Activated CD4-positive, alpha-beta T cell treated with anti-CD3 and anti-CD28 coated beads, Interleukin-2, amount 50 U/mL, for 4 hours (primary cell): ENCODE measurements at places on chromosomes 5 and 9.

GRCh38 chr9:77892171-77892570 lies 139.4 kb downstream of the GNAQ start:
- DNase-seq = no peak

DNA sequence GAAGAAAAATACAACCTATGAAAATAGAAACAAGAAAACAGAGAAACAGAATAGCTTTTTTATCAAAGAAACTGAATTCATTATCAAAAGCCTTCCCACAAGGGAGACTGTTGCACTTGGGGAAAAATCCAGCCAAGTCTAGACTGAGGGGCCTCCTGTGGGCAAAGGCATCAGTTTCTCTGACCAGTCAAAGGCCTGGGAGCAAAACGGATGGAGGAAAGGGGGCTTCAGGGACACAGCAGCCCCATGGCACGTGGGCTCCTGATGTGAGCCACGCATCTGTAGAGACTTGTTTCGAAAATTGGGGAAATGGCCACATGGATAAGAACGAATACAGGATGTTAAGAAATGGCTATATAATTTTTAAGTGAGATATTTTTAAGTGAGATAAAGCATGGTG lies 21.1 kb downstream of the ZDHHC11B start:
- DNase-seq = no peak

GRCh38 chr9:22588918-22589317 lies 142.3 kb downstream of the DMRTA1 start:
- no peak for DNase-seq

DNA sequence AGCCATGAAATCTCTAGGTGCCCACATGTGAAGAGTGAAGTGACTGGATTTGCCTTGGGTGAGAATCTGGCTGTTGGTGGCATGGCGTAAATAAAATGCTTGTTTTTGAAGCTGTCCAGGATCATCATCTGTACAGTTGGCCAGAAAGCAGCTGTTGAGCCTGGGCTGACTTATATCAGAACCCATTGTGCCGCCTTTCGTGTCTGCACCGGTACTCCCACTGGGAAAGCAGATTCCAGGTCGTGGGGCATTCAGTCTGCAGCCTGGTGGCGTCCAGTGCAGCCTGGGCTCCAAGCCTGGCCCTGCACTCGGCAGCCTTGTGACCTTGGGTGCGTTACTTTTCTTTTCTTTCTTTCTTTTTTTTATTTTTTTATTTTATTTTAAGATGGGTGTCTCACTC lies 27.8 kb downstream of the PRRC2B start:
- DNase-seq = no peak

DNA sequence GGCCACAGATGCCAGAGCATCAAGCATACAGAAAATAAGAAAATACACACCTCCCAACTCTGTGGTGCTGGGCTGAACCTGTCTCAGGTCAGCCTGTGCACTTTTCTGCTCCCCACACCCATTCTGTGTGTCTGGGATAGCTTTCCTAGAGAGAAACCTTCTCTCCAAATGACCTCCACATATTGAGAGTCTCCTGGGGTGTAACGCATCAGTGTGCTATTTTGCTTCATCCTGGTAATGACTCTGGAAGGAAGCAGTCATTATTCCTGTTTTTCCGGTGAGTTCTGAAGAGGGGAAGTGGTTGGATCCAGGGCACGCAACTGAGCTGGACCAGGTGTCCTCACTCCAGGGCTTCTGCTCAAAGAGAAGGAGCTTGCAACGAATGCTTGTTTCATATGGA lies 73.2 kb upstream of the SH3PXD2B start:
- no peak for DNase-seq

DNA sequence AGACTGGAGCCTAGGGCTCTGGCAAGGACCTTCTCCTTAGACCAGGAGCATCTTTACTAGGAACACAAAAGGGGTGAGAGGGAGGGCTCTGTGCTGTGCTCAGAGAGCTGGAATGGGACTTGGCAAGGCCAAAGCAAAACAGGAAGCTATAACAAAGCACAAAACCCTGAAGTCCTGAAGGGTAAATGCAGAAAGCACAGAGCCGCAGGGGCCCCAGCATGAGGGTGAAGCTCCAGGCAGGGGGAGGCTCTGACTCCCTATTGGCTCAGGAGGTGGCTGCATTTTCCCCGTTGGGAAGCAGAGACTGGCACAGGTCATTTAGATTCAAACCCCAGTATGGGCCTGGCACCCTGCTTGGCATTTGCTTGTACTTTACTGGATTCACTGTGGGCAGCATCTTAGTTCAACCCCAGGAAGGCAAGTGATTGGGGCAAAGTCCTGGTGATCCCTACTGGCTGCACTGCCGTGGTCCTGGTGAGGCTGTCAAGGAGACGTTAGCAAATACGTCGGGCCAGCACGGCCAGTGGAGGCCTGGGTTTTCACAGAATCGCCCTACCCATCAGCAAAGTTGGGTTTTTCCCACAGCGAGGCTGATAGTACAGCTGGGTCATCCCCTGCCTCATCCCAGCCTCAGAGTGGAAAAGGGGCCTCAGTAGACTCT lies 46.3 kb downstream of the GGTA1 start:
- no peak for DNase-seq

DNA sequence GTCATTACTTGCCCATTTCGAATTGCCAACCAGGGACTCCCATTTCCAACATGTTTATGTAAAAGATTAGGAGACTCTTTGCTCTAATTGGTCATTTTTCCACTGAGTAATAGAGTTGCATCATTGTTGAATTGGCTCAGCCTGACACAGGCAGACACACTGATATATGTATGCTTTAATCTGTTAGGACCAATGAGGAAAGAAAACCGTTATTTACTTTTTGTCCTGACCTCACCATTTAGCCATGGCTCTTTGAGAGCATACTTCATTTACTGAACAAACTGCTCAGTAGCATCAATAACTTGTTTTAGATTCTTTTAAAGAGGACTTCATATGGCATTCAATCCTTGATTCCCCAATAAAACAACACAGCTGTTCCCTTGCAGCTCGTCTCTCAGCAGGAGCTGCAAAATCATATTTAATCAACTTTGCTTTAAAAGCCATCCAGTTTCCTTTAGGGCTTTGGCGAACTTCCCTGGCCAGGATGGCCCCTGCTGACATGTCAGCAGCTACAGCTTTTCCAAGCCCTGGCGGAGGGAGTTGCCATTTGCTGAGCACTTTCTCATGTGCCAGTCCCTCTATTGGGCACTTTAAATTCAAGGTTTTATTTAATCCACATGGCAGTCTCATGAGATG lies 251.5 kb upstream of the TNC start:
- no peak for DNase-seq

GRCh38 chr9:135898634-135899407 lies 8.5 kb downstream of the CAMSAP1 start:
- DNase-seq = no peak

- DNase-seq = no peak
These were observed 32.0 kb downstream of the ZCCHC7 start for GRCh38 chr9:37152365-37152764.

GRCh38 chr5:683551-684481 lies 9.3 kb downstream of the TPPP start:
- DNase-seq = no peak

DNA sequence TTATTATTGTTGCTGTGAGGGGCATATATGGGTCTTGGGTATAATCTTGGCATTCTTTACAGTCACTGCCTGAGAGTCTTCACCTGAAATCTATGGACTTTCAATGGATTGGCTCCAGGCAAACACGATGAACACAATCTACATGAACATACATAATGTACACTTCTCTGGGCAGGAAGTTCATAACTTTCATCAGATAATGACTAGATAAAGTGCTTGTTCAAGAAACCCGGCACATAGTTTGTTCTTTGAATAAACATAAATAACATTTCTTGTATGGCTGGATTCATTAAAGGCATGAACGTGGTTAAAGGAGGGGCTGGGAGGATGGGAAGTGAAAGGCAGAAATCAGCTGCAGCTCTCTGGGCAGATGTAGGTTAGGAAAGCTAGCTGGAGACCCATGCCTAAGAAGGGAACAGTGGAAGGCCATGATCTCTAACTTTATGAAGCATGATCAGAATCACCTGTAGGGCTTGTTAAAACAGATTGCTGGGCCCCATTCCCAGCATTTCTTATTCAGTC lies 306.9 kb upstream of the EFNA5 start:
- no peak for DNase-seq

- no peak for DNase-seq
These were observed 345.4 kb upstream of the EFNA5 start for GRCh38 chr5:108016101-108016500.

- DNase-seq = no peak
These were observed 115.8 kb upstream of the SLC25A48 start for GRCh38 chr5:135718651-135719050.

DNA sequence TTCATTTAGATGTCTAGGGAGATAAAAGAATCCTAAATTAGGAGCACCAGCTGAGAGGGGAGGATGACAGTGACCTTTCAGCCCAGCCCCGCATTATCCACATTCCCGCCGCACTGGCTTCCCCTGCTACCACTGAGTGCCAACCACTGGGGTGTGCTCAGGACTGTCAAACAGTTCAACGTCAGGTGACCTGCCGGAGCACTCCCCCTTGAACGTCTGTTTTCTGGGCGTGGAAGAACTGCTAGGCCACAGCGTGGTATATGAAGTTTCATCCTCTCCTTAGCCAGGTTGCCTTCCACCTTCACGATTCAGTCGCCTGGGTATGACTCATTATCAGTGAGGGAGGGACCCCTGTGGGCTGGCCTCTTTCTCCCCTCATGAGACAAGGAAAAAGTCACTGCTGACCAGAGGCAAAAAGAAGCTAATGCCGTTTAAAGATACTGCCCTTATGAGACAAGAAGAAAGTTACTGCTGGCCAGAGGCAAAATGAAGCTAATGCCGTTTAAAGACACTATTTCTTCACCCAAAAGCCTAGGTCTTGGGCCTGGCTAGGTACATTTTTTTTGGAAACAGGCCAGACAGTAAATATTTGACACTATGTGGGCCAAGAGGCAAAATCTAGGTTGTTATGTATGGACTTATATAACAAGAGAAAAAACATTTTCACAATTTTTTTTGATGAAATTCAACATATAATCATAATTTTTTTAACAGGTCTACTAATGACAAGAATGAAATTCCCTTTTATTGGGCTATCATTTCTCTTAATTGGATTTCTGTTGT lies 4.6 kb downstream of the NMRK1 start:
- peak; percentile 26 for DNase-seq

DNA sequence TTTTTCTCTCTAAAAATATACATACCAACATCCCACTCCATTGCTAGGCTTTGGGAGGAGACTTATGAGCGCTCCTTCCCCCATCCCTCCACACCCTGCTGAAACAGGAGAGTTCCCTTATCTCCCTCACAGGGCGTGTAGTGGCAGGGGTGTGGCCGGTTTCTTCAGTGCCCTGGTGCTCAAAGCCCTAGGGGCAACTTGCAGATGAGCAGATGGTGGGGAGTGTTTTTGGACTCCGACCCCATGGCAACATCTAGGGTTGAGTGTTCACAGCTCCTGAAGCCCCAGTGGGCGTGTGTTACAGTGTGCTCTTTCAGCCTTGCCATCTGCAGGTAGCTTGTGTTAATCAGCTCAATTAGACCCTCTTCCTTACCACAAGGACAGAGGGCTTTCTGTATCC lies 409.5 kb downstream of the MAT2B start:
- no peak for DNase-seq

DNA sequence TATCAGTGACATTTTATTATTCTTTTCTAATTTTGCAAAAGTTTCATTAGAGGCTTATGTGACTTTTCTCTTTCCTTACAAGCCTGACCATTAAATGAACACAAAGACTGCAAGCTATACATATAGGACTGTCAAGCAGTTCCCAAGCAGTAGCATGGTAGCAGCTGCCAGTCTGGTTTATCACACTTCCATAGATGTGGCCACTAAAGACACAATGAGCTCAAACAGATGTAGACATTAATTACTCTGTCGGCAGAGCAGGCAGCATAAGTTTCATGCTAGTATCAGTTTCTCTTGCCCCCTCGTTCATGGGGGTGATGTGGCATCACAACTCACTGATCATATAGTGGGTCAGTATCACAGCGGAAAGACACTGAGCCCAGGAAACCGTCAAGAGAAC lies 89.5 kb downstream of the CDH10 start:
- DNase-seq = no peak

DNA sequence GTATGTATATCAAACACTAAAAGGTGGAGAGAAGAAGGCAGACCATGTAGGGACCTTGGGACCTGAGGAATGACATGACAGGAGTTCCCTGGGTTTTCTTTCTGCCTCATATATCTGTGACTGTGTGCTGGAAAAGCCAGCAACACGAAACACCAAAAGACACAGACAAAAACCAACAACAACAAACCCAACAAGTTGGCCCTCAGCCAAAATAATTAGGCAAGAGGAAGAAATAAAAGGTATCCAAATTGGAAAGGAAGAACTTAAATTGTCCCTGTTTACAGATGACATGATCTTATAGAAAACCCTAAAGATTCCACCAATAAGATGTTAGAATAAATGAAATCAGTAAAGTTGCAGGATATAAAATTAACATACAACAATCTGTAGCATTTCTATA lies 21.7 kb downstream of the ABO start:
- no peak for DNase-seq

DNA sequence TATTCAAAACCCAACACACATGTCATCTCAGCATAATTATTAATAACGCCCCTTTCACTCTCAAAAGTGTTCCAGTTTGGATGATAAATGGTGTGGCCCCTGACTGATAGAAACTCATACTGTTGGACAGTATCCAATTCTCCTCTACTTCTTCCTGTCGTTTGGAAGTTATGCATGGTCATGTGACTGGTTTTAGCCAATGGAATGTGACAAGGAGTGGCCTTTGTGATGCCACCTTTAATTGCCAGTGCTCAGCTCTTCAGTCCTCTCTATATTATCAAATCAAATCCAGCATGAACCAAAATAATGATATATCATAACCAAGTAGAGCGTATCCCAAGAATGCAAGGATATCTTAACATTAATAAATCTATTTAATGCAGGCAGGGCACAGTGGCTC lies 117.8 kb upstream of the SPIN1 start:
- no peak for DNase-seq

GRCh38 chr9:91214086-91214485 lies 147.6 kb downstream of the AUH start:
- DNase-seq = no peak

DNA sequence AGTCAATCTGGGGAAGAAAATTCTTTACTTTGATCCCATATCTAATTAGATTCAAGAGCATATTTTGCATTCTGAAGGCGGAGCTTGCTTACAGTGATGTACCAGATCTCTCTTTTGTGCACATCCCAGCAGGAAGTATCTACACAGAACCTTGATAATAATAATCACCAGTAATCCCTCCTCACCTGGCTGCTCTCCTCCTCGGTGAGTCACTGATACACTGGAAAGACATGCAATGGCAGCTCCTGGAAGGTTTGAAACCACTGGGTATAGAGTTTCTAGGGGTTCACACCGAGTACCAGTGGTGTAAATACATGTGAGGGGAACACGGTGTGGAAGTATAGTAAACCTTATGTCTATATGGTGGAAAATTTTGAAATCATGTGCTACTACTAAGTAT lies 205.5 kb upstream of the TARS1 start:
- DNase-seq = no peak
